H1 (cell line): ENCODE measurements at places on chromosomes 2 and 18.

DNA sequence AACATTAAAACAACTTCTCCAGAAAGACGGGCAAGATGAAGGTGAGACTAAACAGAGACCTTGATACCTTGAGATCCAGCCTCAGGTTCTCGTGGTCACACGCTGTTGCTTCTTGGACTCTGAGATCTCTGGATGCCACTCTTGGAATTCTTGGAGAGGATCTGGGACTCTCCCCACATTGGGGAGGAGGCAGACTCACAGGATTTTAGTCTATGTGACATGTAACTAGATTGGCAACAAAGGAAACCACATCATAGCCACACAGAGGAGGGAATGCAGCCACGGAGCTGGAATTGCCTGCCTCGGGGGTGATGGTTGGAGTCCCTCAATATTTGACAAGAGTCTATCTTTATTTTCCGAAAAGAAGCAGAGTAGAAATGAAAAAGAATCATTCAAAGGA is 78.8 kb upstream of the IGFBP5 start:
- DNase-seq: no peak

GRCh38 chr2:202373490-202373889 is 2.6 kb upstream of the BMPR2 start:
- peak; percentile 44 for DNase-seq

GRCh38 chr2:30561349-30561748 is 114.3 kb downstream of the LCLAT1 start:
- DNase-seq: no peak

- DNase-seq: no peak
Measured at GRCh38 chr18:3238742-3239141, 8.9 kb upstream of the MYL12A start.

- peak; percentile 57 for DNase-seq
Measured at GRCh38 chr2:176149481-176149938, 1.8 kb upstream of the HOXD4 start.
